ENCODE measurements at places on chromosomes 13 and 19. TPM values are rescaled to one million over a fixed set of nuclear protein-coding genes. Genes with fewer than 3 reads are reported as not detected.
A peak's percentile ranks its signal among the peaks of the same experiment; 100 is the strongest.

DNA sequence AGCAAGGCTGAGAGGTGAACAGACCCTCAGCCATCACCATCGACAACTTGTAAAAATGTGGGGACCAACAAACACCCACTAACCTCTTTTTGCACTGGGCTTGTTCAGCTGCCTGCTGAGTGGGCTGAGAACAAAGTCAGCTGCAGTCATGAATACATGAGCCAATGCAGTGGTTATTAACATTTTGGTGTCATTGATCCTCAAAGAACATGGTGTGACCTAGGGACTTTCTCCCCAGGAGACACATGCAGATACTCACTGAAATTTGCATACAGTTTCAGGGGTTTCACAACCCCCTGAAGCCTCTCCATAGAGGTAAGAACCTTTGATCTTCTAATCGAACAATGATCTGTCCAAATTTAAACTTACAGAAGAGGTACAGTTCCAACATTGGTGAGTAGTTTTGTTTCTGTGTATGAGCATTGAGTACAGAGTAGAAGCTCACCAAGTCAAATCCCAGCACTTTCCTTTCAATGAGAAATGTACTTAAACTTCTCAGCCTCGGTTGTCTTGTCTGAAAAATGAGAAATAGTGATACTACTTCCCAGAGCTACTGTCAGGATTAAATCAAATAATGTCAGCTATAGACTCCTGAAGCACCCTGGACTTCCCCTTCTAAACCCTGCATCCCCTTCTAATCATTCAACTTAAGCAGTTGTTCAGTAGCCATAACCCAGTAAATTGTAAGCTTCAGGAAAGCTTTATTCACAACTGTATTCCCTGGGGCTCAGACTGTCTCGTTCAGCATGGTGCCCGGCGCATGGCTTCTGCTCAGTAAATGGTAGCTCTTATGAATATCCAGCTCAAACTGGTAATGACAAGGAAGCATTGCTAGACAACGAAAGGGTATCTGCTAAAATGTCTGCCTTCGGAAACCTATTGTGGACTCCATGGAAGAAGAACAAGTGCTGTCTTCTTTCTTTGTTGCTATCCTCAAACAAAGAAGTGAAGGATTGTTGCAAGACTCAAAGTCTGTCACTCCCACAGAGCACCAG lies 148.7 kb downstream of the FOXO1 start:
- peak; percentile 66 for DNase-seq

GRCh38 chr19:35862528-35862927 lies 5.8 kb downstream of the KIRREL2 start:
- no peak for DNase-seq

GRCh38 chr13:48626726-48627451 lies 26.8 kb upstream of the CYSLTR2 start:
- DNase-seq: no peak

DNA sequence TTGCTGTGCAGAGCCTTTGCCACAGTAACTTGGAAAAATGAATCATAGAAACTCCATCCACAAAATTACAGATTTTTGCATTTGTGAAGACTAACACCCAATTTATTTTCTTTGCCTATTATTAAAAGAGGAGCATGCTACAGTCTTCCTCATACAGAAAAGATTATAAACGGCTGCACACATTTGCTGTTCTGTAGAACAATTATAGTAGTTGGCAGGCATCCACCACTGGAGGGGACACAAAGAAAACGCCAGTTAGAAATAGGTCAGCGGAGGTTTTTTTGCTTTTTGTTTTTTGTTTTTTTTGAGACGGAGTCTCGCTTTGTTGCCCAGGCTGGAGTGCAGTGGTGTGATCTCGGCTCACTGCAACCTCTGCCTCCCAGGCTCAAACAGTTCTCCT lies 51.6 kb downstream of the SACS start:
- DNase-seq: no peak

- DNase-seq: no peak
These were observed 164.9 kb downstream of the DLEU7 start for GRCh38 chr13:50678464-50679162.

GRCh38 chr19:51546650-51547396 lies 15.4 kb upstream of the SIGLEC6 start:
- peak; percentile 51 for DNase-seq

DNA sequence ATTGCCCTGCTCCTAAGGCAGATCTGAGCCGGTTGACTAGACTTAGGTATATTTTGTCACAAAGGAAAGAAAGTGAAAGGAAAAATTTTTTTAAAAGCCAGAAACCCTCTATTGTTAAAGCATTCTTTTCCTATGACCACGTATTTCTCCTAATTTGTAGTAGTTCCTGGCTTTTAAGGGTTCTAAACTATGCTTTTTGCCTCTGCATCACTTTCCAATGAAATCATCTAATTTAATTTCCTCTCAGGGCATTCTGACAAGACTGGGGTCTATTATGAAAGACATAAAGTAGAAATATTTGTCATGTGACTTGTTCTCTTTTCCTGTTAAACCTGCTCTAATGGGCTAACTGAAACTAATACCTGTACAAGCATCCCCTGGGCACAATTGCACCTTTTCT lies 233.0 kb upstream of the PRR20A start:
- DNase-seq: no peak

GRCh38 chr19:18202778-18203407 lies 949 bp downstream of the RAB3A start:
- DNase-seq: peak; percentile 45

DNA sequence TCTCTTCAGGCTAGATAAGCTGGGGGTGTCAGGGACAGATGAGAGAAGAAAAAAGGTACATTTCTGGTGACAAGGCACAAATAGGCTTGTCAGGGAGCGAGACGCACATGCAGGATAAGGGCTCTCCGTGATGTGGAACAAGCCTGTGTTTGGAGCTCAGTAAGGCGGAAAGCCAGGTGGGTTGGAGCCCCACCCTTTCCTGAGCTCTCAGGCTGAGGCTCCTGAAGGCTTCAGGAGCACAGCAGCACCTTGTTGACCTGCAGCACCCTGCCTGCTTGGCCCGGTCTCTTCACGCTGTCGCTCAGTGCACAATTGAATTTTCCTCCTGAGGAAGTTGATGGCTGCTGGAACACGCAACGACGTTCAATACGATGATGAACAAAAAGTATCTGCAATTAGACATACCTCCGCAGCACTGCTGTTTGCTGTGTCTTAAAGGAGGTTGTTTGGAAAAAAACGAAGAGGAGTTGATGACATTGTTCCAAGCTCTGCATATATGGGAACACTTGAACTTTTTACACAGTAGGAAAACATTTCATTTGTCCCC lies 29.3 kb downstream of the SERP2 start:
- DNase-seq: no peak

GRCh38 chr13:110359840-110360301 lies 52.8 kb downstream of the COL4A2 start:
- no peak for DNase-seq

GRCh38 chr19:37948362-37948761 lies 41.4 kb downstream of the SIPA1L3 start:
- DNase-seq: no peak

DNA sequence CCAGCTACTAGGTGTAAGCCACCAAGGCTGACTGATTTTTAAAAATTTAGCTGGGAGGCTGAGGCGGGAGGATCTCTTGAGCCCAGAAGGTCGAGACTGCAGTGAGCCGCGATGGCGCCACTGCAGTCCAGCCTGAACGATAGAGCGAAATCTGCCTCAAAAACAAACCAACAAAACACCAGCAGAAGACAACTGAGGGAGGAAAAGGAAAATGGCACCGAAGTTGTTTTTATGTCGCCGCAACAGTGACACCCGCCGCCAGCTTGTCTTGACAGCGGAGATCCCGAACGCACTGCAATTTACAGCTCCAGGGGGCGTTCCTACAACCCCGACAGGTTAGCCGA lies 298 bp upstream of the FAM98C start:
- peak; percentile 95 for DNase-seq

DNA sequence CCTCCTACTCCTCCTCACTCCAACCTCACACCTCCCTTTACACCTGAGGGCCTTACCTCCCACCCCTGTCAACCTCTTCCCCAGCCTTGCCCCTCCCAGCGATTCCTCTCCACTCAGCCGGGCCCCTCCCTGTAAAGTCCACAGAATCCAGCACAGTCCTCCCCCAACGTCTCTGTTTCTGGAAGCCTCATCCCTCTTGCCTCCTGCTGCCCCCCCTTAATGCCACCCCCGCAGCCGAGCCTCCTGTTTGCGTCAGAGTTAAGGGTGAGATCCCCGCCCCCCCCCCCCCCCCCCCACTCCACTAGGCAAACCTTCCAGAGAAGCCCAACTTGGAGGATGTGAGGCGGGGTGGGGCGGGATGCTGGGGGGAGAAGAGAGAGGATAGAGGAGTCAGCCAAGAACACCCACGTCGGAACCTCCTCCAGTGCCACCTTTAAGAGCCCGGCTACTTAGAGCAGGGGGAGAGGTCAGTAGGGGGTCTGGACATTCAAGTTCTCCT lies 2.1 kb downstream of the UNC13A start:
- DNase-seq: no peak

GRCh38 chr19:32914879-32915660 lies 45.5 kb upstream of the SLC7A9 start:
- no peak for DNase-seq

- DNase-seq: no peak
These were observed 55.6 kb downstream of the TMED1 start for GRCh38 chr19:10780368-10780767.

DNA sequence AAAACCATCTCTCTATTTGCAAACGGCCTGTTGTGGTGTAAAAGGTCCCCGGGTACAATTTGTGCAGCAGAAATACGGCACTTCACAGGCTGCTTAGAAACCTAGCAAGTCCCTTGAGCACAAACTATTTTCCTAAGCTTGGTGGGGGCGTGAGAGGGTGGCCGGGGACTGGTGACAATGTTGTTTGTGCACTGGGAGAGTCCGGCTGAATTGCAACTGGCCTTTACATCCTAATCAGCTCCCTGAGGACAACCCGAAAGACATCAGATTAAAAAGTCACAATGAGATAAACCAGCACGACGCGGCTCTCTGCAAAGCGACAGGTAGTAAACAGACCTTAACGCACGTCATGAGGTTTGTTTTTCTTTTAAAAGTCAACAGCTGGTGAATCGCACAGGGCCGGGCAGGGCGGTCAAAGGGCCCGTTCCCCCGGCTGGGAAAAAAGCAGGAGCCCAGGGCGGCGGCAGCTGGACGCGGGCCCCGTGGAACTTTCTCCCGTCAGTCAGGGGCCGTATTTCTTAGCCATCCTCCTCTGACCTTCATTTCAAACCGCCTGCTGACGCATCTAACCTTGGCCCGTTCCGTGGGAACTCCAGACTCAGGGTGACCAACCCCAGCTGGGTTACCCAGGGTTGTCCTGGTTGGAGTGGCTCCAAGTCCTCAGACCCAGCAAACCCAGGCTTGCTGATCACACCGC lies 112.3 kb downstream of the GADD45B start:
- DNase-seq: no peak

DNA sequence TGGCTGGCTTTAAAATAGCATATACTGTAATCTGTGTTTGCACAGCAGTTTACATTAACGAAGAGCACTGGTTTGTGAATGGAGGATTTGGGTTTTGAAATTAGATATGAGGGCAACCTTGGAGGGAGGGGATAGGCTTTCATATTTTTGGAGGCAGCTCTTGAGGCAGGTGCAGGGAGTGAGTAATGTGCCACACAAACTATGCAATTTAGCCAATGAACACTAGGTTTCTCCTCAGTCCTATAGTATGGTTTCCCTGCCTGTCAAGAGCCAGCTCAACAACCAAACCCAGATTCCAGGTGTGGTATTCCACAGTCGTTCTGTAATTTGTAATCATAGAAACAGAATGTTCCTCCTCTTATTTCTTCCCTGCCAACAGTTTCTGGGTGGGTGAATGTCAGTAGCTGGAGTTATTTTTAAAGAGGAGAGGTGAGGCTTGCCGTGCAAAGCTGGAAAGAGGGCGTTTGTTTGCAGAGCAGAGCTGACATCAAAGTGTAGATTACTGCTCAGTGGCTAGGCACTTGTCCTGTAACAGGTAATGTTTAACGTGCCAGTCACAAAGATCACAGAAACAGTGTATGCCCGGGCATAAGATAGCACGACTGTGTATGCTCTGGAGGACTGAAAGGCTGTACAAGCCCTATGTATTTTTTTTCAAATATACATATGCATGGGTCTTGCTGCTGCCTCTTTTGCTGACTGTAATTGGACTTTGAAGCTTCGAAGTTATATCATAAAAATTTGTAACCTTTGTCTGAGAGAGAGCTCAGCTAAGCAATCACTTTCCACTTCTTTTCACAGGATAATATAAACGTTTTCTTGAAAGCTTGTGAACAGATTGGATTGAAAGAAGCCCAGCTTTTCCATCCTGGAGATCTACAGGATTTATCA lies 124.2 kb downstream of the LMO7 start:
- peak; percentile 30 for DNase-seq

- DNase-seq: no peak
These were observed 717.3 kb downstream of the DACH1 start for GRCh38 chr13:71149498-71150363.

DNA sequence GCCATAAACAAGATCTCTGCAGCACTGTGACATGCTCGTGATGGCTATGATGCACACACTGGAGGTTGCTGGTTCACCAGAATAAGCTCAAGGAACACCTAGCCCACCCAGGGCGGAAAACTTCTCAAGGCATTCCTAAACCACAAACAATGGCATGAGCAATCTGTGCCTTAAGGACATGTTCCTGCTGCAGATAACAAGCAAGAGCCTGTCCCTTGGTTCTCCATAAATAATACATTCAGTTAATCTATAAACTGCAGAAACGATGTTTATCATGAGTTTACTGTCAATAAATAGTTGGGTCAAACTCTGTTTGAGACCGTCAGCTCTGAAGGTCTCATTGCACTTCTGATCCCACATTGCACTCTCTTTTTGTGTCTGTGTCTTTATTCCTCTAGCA lies 18.6 kb upstream of the ZNF266 start:
- no peak for DNase-seq

DNA sequence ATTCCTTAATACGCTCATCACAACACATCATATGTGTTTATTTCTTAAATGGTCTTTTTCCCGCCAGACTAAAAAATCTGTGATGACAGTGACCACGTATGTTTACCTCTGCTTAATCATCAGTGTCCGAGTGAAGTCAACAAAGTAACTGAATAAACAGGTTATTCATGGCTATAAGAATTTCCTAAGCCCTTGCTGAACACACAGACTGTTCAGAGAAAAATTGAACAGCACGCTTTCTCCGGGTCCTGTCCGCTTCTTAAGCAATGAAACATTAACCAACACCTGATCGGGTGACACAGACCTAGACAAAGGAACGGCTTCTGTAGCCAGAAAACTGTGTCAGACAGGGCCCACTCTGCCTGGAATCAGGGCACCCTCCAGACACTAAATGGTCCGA lies 14.3 kb downstream of the SAFB2 start:
- DNase-seq: no peak

DNA sequence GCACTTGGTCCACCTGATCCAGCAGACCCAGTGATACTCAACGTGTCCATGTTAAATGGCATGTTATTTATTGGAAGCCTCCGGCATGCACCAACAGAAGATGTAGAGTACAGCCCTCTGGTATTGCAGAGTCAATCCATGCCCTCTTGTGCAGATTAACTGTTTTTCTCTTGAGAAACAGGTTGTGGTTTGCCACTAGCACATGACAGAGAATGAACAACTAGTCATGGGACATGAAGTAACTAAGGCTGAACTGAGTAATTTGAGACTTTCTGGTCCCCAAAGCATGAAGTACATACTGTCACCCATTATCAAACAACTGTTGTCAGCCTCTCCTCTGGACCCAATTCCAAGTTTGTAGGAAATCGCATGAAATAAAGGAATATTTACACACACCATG lies 3.2 kb downstream of the ZNF562 start:
- DNase-seq: no peak

Gene ZNF571
- 4.0 TPM for total RNA-seq

Gene RUBCNL
- 0.36 TPM for total RNA-seq

Gene GGACT
- 5.3 TPM for total RNA-seq

Gene ZNF285
- total RNA-seq: 1.7 TPM

Gene PLVAP
- total RNA-seq: not detected

Gene CYP4F2
- total RNA-seq: not detected
